ENCODE measurements at places on chromosomes 1 and 21. TPM values are rescaled to one million over a fixed set of nuclear protein-coding genes. Genes with fewer than 3 reads are reported as not detected.

- peaks cover 13% of the 10 kb centered on the region for H3K4me1 ChIP-seq
- no peaks in the 10 kb centered on the region for H3K36me3 ChIP-seq
- DNase-seq = no peak
- H3K27ac ChIP-seq = no peak overlapping the region
Measured at GRCh38 chr1:200731654-200732332, 6.9 kb upstream of the CAMSAP2 start.

IER5 gene
- total RNA-seq = 41.3 TPM

GRCh38 chr1:98865796-98866195, 138.9 kb downstream of the PLPPR5 start:
- peaks cover 7% of the 10 kb centered on the region for H3K36me3 ChIP-seq
- H3K4me3 ChIP-seq = no peak overlapping the region
- H3K4me1 ChIP-seq = peaks cover 4% of the 10 kb centered on the region
- no peak overlapping the region for H3K27ac ChIP-seq
- no peak for DNase-seq
- no peaks in the 10 kb centered on the region for H3K27me3 ChIP-seq

DNA sequence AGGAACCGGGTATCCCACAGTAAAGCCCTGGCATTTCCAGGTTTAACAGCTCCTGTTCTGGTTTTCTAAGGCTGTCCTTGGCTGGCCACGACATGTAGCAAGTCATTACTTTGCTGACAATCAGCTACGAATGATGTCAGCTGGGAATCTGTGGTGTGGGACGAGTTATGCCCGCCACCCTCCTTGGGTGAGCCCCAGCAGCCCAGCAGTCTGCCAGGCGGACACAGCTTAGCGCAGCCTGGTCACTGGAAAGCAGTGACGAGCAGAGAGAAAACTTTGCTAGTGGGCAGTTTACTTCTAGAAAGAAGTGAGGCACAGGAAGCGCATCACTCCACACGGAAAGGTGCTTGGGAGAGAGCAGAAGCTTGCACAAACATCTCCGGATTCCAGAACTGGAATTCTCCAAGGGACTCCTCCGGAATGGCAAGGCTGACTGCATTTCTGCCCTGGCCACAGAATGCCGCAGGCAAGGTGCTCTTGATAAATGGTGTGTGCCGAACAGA, 15.5 kb upstream of the ZNF436 start:
- H3K27me3 ChIP-seq = no peaks in the 10 kb centered on the region
- H3K27ac ChIP-seq = no peak overlapping the region
- peaks cover 2% of the 10 kb centered on the region for H3K36me3 ChIP-seq
- H3K4me1 ChIP-seq = no peaks in the 10 kb centered on the region
- DNase-seq = no peak

DNA sequence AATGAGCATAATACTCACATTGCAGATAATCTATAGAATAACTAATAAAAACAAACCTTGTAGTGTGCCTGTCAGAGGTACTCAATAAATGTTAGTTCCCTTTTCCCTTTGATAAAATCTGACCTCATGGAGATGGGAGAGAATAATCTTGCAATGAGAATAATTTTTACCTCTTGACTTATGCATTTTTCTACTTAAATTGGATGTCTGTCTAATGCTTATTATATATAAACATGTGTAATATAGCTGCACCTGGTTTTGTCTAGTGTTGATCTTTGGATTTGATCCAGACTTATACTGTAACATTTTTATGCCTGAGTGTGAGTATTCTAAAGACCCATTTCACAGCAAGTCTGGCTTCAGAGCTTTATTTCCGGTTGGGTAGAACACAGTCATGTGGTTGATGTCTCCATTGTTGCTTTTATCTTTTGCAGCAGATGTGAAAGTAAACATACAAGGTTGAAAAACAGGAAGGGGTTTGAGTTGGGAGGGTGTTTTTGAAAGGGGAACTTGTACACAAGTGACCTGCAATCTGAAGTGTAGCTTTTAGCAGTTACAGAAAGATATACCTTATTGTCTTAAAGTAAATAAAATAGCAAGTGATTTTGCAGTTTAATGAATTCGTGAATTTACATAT, 12.4 kb downstream of the EPB41 start:
- H3K4me1 ChIP-seq = peaks cover 49% of the 10 kb centered on the region
- no peaks in the 10 kb centered on the region for H3K27me3 ChIP-seq
- DNase-seq = peak; percentile 32
- H3K4me3 ChIP-seq = peak overlapping the region; percentile 57
- peaks cover 4% of the 10 kb centered on the region for H3K36me3 ChIP-seq

GRCh38 chr1:65512383-65512782, 91.9 kb downstream of the LEPR start:
- no peak overlapping the region for H3K4me3 ChIP-seq
- no peaks in the 10 kb centered on the region for H3K4me1 ChIP-seq
- no peak for DNase-seq
- H3K27me3 ChIP-seq = no peaks in the 10 kb centered on the region
- no peaks in the 10 kb centered on the region for H3K36me3 ChIP-seq

- no peak overlapping the region for H3K4me3 ChIP-seq
- H3K36me3 ChIP-seq = no peaks in the 10 kb centered on the region
- DNase-seq = no peak
- no peak overlapping the region for H3K27ac ChIP-seq
Measured at GRCh38 chr1:56202186-56202585, 377.2 kb downstream of the PLPP3 start.

- DNase-seq = no peak
- H3K4me3 ChIP-seq = no peak overlapping the region
- H3K36me3 ChIP-seq = peaks cover 50% of the 10 kb centered on the region
- H3K27ac ChIP-seq = peak overlapping the region; percentile 61
- H3K27me3 ChIP-seq = no peaks in the 10 kb centered on the region
Measured at GRCh38 chr1:21241771-21242581, 48.3 kb downstream of the ECE1 start.

GNG12 gene
- total RNA-seq = not detected

DNA sequence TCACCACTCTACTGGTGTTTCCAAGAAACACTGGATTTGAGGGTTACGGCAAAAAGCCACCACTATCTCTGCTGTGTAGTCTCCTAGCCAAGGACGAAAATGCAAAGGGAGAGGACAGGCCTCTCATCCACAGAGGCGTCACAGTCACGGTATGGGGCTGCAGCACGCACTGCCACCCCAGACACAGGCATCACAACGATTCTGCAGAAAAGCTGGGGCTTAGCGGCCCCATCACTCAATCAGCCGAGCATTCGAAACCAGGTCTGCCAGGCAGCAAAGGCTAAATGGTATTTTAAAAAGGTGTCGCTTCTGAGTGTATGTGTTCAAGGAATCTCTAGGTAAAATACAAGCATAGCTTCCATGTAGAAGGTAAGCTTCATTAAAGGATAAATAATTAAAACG, 1.4 kb downstream of the RIPK4 start:
- H3K27ac ChIP-seq = no peak overlapping the region
- no peak for DNase-seq
- H3K4me3 ChIP-seq = peak overlapping the region; percentile 44
- H3K36me3 ChIP-seq = no peaks in the 10 kb centered on the region

GRCh38 chr1:30272277-30273020, 450.9 kb downstream of the MATN1 start:
- no peaks in the 10 kb centered on the region for H3K4me1 ChIP-seq
- no peak overlapping the region for H3K27ac ChIP-seq

DNA sequence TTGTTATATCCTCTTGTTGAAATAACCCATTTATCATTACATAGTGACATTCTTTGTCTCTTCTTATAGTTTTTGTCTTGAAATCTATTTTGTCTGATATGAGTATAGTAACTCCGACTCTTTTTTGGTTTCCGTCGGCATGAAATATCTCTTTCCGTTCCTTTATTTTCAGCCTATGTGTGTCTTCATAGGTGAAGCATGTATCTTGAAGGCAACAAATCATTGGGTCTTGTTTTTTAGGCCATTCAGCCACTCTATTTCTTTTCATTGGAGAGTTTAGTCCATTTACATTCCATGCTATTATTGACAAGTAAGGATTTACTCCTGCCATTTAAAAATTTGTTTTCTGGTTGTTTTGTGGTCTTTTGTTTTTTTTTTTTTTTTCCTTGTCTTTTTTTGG, 441.9 kb upstream of the KAZN start:
- no peaks in the 10 kb centered on the region for H3K4me1 ChIP-seq
- no peak for DNase-seq
- H3K27me3 ChIP-seq = peaks cover 3% of the 10 kb centered on the region
- no peak overlapping the region for H3K27ac ChIP-seq
- H3K4me3 ChIP-seq = no peak overlapping the region
- H3K36me3 ChIP-seq = no peaks in the 10 kb centered on the region

FAM131C gene
- 0.87 TPM for total RNA-seq

DNA sequence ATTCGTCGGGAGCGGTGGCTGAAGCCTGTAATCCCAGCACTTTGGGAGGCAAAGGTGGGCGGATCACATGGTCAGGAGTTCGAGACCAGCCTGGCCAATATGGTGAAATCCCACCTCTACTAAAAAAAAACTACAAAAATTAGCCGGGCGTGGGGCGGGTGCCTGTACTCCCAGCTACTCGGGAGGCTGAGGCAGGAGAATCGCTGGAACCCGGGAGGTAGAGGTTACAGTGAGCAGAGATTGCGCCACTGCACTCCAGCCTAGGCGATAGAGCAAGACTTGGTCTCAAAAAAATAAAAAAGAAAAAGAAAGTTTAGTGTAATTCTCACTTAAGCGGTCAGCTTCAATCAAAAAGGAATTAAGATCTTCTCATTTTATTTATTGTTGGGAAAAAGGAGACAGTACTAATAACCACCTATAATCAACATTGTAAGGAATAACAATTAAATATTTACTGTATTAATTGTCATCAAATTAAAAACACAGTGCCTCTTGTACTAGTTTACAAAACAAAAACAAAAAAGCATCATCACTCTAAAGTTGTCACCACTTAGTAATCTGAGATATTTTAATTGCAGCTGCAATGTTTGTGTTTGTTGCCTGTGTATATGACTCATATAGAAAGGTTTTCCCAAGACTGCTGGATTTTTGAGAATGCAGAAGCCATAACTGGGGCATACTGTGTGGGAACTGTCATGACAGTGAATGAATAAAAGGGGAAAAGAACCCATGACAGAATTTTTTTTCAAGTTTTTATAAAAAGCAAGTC, 3.7 kb downstream of the FBXO42 start:
- H3K4me1 ChIP-seq = peaks cover 35% of the 10 kb centered on the region
- H3K4me3 ChIP-seq = no peak overlapping the region
- DNase-seq = no peak
- peaks cover 3% of the 10 kb centered on the region for H3K36me3 ChIP-seq

CSMD2 gene
- total RNA-seq = not detected

GPR52 gene
- total RNA-seq = 0.58 TPM

IGSF21 gene
- not detected for total RNA-seq

- DNase-seq = no peak
- peaks cover 10% of the 10 kb centered on the region for H3K4me1 ChIP-seq
- H3K4me3 ChIP-seq = no peak overlapping the region
- H3K27me3 ChIP-seq = no peaks in the 10 kb centered on the region
Measured at GRCh38 chr1:186424539-186424938, 36.4 kb downstream of the PDC start.

GRCh38 chr1:222582099-222582774, 7.5 kb downstream of the TAF1A start:
- H3K36me3 ChIP-seq = peaks cover 58% of the 10 kb centered on the region
- no peak overlapping the region for H3K27ac ChIP-seq
- DNase-seq = no peak
- peaks cover 29% of the 10 kb centered on the region for H3K4me1 ChIP-seq
- H3K4me3 ChIP-seq = no peak overlapping the region

HSD3B1 gene
- total RNA-seq = not detected

DNA sequence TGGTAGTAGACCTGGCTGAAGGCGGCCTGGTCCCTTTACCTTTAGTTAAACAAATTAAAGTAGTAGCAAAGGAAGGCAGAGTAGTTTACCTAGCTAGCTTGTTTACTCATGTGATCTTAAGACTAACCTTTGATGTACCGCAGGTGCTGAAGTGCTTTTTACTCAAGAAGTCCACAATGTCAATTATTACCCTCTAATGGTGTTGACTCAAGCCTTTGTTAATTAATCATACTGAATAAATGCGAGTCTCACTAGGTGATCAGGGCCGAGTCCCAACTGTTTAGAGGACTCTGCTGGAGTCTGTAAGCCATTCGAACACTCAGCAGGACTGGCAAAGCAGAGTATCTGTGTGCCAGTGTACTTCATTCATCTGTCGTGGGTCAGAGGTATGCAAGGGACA, 381.1 kb upstream of the NCAM2 start:
- no peaks in the 10 kb centered on the region for H3K4me1 ChIP-seq
- H3K27ac ChIP-seq = no peak overlapping the region
- DNase-seq = no peak
- no peak overlapping the region for H3K4me3 ChIP-seq

GRCh38 chr1:69121723-69122122, 446.0 kb upstream of the LRRC7 start:
- H3K36me3 ChIP-seq = no peaks in the 10 kb centered on the region
- no peak for DNase-seq
- H3K4me3 ChIP-seq = no peak overlapping the region
- no peaks in the 10 kb centered on the region for H3K4me1 ChIP-seq

DNA sequence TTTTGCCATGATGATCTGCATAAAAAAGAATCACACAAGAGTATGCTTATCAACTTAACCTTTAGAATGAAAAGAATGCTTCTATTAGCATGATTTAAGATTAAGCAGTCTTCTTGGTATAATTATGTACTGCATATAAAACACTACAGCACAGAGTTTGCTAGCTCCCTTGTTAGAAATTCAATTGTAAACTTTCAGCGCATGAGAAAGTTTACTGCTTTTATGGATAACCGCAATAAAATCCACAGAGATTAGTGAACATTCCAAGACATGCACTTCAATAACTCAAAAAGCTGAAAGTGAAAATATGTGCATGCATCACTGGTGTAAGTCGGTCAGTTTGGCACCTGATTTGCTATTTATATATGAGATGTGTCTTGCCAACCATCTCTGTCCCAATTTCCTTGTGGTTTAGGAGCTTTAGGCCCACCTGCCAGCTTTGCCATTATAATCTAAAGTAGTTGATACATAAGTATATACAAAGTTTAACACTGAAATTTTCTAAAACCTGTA, 16.9 kb downstream of the CCT8 start:
- no peak for DNase-seq
- H3K4me1 ChIP-seq = peaks cover 1% of the 10 kb centered on the region
- H3K27me3 ChIP-seq = no peaks in the 10 kb centered on the region
- peaks cover 50% of the 10 kb centered on the region for H3K36me3 ChIP-seq
- H3K27ac ChIP-seq = peak overlapping the region; percentile 59

ORC1 gene
- total RNA-seq = 51.0 TPM

- no peaks in the 10 kb centered on the region for H3K4me1 ChIP-seq
- H3K27ac ChIP-seq = no peak overlapping the region
- H3K36me3 ChIP-seq = no peaks in the 10 kb centered on the region
Measured at GRCh38 chr1:220785166-220786056, 1.3 kb upstream of the MTARC1 start.
